ENCODE measurements at places on chromosomes 12 and 14. TPM values are rescaled to one million over a fixed set of nuclear protein-coding genes. Genes with fewer than 3 reads are reported as not detected.

- no peaks in the 10 kb centered on the region for H3K27me3 ChIP-seq
- H3K27ac ChIP-seq: no peak overlapping the region
- no peaks in the 10 kb centered on the region for H3K36me3 ChIP-seq
Measured at GRCh38 chr12:117502633-117503032, 141.2 kb upstream of the NOS1 start.

DNA sequence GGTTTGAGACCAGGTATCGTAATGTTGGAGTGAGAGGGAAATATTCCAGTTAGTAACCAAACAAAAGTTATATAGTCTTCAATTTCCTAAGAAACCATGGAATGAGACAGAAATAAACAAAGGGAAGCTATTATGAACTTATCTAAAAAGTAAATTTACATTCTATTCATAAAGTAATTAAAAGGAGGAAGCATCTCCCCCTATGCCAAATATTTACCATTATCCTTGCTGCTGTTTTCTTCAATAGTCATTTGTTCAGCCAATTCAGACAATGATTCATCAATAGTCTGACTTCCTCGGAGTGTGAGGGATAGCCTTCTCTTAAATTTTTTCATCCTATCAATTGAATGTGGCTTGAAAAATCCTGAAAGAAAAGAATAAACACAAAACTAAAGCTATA is 65.7 kb downstream of the CDK17 start:
- H3K4me3 ChIP-seq: no peak overlapping the region
- no peaks in the 10 kb centered on the region for H3K4me1 ChIP-seq
- DNase-seq: no peak

DNA sequence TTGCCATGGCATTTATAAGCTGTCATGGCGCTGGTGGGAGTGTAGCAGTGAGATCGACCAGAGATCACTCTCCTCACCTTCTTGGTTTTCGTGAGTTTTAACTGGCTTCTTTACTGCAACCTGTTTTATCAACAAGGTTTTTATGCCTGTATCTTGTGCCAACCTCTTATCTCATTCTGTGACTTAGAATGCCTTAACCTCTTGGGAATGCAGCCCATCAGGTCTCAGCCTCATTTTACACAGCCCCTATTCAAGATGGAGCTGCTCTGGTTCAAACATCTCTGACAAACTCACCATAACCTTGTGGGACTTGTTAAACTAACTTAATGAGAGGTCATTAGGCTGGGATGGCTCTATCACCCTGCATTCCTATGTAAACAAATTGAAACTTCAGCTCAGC is 151.3 kb downstream of the CAND1 start:
- H3K4me3 ChIP-seq: no peak overlapping the region
- no peak for DNase-seq
- no peaks in the 10 kb centered on the region for H3K4me1 ChIP-seq
- H3K27ac ChIP-seq: no peak overlapping the region

OR6C2 gene
- not detected for polyA plus RNA-seq

AQP6 gene
- 0.57 TPM for polyA plus RNA-seq

GRCh38 chr14:101665478-101666078 is 95.9 kb upstream of the PPP2R5C start:
- peak; percentile 5 for DNase-seq
- no peaks in the 10 kb centered on the region for H3K36me3 ChIP-seq
- H3K4me1 ChIP-seq: no peaks in the 10 kb centered on the region
- H3K27me3 ChIP-seq: peaks cover 8% of the 10 kb centered on the region
- H3K4me3 ChIP-seq: no peak overlapping the region

LRRC10 gene
- not detected for polyA plus RNA-seq

GSG1 gene
- 0.05 TPM for polyA plus RNA-seq

- peak overlapping the region; percentile 29 for H3K27ac ChIP-seq
- peaks cover 35% of the 10 kb centered on the region for H3K4me1 ChIP-seq
- no peak for DNase-seq
- no peaks in the 10 kb centered on the region for H3K36me3 ChIP-seq
- H3K27me3 ChIP-seq: no peaks in the 10 kb centered on the region
Measured at GRCh38 chr14:61476754-61477410, 155.5 kb downstream of the PRKCH start.

DNA sequence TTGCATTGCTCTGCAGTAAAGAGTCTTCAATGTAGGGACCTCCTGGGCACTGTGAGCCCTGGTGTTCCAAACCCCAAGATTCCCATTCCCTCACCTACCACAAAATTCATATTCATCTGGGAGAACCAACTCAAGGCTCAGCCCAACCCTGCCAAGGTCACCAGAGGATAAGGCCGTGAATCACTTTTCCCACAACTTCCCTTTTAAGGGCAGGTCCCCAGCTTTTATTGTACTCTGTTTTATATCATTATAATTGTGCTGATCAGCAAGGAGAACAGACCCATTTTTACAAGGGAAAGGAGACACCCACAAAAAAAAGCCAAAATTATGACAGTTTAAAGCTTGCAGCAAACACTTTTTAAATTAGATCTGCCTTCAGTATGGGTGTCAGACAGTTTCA is 363.0 kb upstream of the FKBP4 start:
- DNase-seq: no peak
- no peaks in the 10 kb centered on the region for H3K4me1 ChIP-seq
- H3K36me3 ChIP-seq: no peaks in the 10 kb centered on the region
- H3K4me3 ChIP-seq: no peak overlapping the region

DNA sequence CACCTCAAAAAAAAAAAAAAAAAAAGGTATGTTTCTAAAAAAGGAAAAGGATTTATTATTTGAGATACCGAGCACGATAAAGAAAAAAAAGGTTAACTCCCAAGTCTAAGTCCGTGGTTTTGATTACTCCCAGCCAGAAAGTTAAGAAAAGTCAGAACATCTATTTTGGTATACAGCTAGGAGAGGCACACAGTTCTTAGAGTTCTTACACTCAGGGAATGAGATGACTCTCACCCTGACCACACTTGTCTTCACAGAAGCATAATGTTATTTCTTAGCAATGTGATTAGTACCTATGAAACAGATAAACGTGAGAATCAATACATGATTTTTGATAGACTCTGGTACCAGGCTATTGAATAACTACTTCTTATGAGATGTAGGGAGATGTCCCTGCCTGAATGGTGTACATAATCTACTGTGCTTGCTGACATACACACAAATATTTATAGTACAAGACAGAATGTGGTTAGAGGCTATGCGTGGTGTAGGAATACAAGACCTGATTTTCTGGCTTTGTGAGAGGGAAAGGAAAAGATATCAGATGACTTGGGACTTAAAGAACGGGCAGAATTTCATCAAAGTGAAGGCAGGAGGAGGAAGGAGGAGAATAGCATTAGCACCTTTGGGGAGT is 31.6 kb downstream of the LIMA1 start:
- no peak for DNase-seq
- peak overlapping the region; percentile 66 for H3K27ac ChIP-seq
- no peaks in the 10 kb centered on the region for H3K36me3 ChIP-seq
- H3K27me3 ChIP-seq: no peaks in the 10 kb centered on the region

DNAJC22 gene
- not detected for polyA plus RNA-seq

KRT3 gene
- 0.36 TPM for polyA plus RNA-seq

LRP1-AS gene
- not detected for polyA plus RNA-seq

- no peak overlapping the region for H3K27ac ChIP-seq
- no peaks in the 10 kb centered on the region for H3K36me3 ChIP-seq
- no peak for DNase-seq
- no peaks in the 10 kb centered on the region for H3K4me1 ChIP-seq
Measured at GRCh38 chr12:132401982-132402381, 72.6 kb upstream of the GALNT9 start.

GRCh38 chr14:35189422-35189821 is 67.1 kb downstream of the PRORP start:
- no peak overlapping the region for H3K4me3 ChIP-seq
- no peak overlapping the region for H3K27ac ChIP-seq
- no peak for DNase-seq
- no peaks in the 10 kb centered on the region for H3K27me3 ChIP-seq
- H3K36me3 ChIP-seq: no peaks in the 10 kb centered on the region

GPR65 gene
- polyA plus RNA-seq: not detected

Data from keratinocyte (primary cell).